ENCODE measurements at places on chromosomes 1 and 21.

GRCh38 chr1:8333246-8333987 lies 15.5 kb downstream of the SLC45A1 start:
- DNase-seq = no peak

GRCh38 chr1:221871056-221871455 lies 129.2 kb upstream of the DUSP10 start:
- DNase-seq = no peak

DNA sequence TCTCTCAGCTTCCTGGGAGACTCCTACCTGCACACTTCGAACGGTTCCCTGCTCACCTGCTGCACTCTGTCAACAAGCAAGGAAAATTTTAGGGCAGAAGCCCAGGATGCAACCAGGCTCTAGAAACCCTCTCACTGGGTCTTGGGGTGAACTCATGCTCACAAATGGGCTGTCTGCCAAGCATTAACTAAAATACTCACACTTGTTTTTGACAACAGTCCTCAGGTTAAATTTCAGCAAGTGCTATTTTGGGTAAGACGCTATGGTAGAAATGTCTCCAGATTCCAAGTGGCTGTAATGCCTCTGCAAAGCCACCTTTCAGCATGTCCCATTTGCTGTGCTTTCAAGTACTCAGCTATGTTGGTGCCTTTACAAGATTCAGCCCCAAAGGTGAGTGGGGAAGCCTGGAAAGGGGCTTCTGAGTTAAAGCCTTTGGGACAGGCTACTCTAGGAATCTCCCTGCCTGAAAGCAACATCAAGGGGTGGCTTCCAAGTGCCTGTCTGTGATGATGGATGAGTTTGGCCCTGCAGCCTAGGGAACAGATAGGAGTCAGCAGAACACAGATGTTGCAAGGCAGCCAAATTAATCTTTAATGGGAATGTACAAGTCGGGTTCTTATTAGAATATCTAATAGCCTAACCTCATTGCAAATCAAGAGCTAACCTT lies 211.9 kb upstream of the SPAG17 start:
- DNase-seq = no peak

DNA sequence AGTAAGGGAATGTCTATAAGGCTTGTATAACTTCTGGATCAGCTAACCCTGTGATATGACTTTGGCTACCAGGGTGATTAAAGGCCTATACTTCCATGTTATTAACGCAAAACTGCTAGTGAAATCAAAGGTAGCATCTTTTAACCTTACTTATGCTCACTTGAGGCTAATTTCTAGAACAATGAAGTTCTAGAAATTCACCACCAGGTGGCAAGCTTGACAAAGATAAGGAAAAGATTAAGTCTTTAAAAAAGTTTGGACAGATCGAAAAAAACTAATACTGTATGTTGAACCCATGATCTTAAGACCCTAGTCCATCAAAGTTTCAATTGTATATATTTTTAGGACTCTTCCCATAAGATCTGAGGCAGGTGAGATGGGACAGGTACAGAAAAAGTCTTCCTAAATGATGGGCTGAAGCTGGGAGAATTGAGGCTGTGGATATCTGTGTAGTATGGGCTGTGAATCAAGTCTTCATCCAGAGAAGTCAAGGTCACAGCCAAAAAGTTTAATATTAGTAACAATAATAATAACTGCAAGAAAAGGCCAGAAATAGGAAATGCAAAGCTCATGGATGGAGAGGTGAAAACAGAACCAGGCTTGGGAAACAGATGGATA lies 18.8 kb downstream of the KYAT3 start:
- DNase-seq = no peak

DNA sequence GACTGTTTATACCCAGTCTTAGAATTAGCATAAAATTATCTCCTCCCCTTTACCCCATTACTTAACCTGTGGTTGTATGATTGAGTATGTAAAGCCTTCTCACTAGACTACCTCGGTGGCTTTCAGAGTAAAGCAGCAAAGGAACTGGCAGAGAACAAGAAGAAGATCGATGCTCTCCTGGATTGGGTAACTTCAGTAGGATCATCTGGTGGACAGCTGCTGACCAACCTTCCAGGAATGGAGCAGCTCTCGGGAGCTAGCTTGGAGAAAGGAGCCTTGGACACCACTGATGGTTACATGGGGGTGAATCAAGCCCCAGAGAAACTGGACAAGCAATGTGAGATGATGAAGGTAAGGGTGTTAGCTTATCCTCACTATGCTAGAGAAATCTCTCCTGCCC lies 138.6 kb upstream of the BMP8A start:
- peak; percentile 15 for DNase-seq

DNA sequence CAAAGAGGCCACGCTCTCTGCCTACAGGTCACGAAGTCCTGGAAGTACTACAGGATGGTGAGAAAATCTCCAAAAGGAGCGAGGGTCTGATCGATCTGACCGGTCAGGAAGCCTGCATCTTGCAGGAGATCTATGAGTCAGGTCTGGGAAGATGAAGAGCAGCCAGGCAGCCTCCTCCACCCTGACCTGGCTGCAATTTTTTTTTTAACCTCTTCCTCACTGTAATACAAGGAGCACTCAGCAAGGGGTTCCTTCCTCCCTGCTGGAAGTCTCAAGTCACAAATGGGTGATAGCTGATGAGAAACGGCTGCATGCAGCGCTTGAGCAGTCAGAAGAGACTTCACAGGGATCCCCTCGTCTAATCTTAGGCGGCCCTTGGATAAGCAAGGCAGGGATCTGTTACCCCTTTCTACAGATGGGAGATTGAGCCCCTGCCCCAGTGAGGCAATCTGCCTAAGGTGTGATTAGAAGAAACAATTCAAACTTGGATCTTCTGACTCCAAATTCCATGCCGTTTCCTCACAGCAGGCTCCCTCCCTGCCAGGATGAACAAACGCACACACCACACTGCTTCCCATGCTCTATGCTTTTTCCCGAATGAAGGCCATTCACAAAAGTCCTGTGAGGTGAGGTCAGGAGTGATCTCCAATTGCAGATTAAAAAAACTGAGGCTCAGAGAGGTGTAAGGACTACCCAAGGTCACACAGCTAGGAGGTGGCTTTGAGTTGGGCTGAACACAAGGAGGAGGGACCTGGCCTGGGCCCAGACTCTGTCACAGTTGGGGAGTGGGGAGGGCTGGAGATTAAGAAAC lies 48.3 kb downstream of the ECE1 start:
- no peak for DNase-seq

DNA sequence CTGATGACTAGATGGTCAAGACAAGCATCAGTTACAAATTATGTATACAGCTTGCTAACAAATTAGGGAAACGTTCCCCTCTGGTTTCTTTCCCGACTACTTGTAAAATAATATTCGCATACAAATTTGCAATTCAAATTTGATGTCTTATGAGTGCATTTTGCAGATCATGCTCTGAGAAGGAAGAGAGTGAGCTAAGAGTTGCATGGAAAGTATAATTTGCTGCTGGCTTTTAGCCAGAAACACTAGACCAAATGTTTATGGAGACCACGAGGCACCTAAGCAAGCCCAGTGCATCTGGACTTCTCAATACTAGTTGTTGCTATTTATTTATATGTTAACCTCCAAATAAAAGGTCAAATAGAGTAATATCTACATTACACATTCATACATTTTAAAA lies 216.0 kb downstream of the SMYD3 start:
- no peak for DNase-seq

DNA sequence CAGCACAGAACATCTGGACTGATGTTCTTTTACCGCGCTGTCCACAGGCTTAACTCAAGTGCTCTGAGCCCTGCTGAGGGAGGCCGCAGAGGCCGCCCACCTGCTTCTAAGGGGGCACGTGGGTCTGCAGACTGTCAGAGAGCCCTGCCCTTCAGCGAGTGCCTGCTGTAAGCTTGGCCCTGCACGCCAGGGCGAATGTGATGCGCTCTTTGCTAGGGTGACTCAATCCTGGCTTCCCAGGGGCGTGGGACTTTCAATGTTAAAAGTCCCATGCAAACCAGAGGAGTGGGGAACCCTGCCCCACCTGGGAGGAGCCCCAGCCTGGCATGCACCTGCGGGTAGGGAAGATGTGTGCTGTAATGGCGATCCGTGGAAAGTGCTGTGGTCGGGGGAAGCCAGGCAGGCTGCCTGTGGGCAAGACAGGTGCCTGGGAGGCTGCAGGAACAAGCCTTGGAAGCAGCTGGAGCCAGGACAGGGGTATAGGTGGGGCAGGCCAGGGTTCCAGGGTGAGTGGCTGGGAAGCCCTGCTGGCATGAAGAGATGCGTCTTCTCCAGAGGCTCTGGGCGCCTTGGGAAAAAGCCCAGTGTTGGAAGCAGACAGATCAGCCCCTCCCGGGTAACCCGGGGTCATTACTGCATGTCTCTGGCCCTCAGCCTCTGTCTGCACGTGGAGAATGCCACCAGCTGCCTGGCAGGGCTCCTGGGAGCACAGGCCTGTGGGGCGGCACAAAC lies 594 bp upstream of the PANK4 start:
- DNase-seq = no peak

GRCh38 chr1:227777156-227777555 lies 38.3 kb upstream of the PRSS38 start:
- DNase-seq = no peak

GRCh38 chr1:109257682-109258421 lies 8.5 kb downstream of the CELSR2 start:
- DNase-seq = no peak

- DNase-seq = peak; percentile 9
Observed at GRCh38 chr1:118563981-118564951, 379.2 kb upstream of the SPAG17 start.

- DNase-seq = no peak
Observed at GRCh38 chr1:180271272-180272255, 41.5 kb downstream of the LHX4 start.

DNA sequence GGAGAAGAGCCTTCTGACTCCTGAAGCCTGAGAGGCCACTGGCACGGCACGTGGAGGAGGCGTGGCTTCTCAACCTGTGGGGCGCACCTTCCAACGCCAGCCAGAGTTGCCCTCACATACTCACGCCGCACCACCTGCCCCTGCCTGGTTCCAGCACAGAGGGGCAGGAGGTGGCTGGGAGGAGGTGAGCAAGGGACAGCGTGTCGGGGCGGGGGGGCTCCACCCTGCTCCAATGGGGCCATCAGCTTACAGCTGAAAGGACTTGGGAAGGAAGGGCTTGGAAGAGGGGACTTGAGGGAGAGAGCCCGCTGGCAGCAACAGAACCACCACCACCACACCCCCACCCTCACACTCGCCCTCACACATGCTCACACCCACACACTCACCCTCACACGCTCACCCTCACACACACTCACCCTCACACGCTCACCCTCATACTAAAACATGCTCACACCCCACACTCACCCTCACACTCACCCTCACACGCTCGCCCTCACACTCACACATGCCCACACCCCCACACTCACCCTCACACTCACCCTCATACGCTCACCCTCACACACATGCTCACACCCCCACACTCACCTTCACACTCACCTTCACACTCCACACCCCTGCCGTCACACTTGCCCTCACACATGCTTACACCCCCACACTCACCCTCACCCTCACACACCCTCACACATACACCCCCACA lies 41.6 kb upstream of the EDN2 start:
- no peak for DNase-seq

GRCh38 chr21:38376693-38377092 lies 119.9 kb downstream of the KCNJ15 start:
- DNase-seq = no peak

DNA sequence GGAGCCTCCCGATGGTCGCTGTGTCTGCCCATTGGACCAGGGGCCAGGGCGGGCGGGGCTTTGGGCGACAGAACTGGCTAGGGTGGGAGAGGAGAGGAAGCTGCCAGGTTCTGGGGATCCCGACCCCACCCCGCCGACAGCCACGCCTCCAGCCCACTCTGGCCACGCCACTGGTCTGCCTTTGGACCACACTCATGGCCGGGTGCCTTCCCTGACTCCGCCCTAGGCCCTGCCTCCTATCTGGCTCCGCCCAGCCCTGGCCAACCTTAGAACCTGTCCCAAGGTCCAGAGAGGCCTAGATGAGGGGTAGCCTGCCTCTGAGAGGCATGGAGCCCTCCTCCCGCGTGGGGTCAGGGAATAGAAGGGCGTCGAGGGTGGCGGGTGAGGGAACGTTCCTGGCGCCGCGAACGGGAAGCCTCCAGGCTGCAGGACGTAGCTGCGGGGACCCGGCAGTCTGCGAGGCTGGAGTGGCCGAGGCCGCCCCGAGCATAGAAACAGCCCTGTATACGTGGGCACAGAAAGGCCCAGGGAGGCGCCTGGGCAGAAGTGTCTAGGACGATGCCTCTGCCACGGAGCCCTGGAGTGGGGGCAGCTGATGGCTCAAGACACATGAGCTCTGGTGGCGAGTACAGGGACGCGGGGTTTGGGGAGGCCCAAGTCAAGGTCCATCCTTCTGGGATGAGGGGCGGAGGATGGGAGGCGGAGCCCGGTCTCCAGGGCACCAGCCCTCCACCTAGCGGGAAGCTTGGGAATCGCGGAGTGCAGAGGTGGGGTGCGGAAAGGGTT lies 11.5 kb upstream of the COL16A1 start:
- DNase-seq = peak; percentile 74

- DNase-seq = no peak
Observed at GRCh38 chr1:154742606-154743005, 127.5 kb downstream of the KCNN3 start.

DNA sequence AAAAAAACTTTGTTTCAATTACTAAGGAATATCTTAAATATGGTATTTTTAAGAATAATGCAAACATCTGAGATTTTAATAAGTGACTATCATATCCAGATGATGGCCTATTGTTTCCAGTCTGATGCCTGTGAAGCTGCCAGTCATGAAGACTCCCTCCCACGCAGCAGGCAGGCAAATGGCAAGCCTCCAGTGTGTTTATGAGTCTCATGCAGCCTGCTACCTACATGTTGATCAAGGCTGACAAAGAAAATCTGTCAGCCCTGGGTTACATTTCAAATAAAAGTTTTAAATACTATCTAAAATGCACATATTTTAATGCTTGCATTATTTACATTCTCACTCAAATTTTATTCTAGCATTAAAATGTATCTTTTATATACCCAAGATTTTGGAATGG lies 137.6 kb upstream of the RNPC3 start:
- no peak for DNase-seq

- no peak for DNase-seq
Observed at GRCh38 chr1:93541045-93541444, 93.1 kb downstream of the FNBP1L start.

DNA sequence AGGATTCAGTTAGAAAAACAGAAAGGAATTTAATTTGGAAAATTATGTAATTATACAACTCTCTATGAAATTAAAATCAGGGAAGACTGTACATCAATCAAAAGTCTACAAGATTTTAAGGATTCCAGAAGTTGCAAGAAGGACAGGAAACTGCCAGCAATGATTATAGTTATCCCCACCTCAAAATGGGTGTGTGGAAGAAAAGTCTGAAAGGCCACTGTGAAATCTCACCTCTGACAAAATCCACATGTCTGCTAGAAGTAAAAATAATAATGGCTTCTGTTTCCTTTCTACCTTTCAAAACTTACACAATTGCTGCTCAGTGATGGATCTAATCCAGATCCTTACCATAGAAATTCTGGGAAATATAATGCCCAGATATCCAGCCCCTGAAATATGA lies 708.1 kb upstream of the ADGRL4 start:
- DNase-seq = no peak

Measured in GM04503 (cell line).